NCI-H446 (cell line): ENCODE measurements at places on chromosomes 5 and 9.

- DNase-seq = no peak
These were observed 443.8 kb downstream of the BNC2 start for GRCh38 chr9:16426716-16427115.

DNA sequence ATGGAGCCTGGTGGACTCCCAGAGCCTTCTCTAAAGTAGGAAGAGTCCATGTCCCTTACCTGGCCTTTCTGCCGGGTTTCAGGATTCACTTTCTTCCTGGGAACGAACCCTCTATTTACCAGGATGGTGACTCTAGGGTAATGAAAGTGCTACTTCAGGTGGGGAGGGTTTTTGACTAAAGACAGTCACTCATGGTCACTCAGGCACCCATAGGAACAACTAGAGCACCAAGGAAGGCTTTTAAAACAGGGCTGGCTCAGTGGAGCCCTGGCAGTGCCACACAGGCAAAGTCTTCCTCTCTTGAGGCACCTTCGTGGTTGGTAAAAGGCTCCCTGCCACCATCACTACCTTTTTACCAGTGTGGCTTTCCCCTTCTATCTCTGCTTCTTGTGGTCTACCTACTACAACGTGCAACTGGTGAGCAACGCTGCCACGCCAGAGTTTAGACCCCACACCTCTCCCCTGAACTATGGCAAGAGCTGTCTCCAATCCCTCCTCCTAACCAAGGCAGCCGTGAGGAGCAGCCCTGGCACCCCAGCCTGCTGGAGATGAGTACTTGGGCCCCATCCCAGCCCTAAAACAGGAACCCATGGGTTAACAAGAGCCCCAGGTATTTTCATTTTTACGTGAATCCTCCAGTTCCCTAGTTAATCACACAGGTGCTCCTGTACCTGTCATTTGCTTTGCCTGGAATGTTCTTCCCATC lies 3.5 kb downstream of the SURF1 start:
- DNase-seq = no peak

- no peak for DNase-seq
These were observed 20.7 kb downstream of the HMCN2 start for GRCh38 chr9:130286072-130286770.

DNA sequence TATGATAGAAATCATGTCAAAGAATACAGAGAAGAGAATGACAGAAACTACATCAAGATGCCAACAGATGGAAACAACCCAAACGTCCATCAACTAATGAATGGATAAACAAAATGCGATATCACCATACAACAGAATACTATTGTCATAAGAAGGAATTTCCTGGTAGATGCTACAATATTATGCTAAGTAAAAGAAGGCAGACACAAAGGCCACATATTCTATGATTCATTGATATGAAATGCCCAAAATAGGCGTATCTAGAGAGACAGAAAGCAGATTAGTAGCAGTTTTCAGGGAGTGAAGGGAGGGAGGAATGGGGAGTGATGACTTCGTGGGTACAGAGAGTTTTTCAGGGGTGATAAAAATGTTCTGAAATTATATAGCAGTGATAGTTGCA lies 58.3 kb upstream of the AKNA start:
- no peak for DNase-seq

DNA sequence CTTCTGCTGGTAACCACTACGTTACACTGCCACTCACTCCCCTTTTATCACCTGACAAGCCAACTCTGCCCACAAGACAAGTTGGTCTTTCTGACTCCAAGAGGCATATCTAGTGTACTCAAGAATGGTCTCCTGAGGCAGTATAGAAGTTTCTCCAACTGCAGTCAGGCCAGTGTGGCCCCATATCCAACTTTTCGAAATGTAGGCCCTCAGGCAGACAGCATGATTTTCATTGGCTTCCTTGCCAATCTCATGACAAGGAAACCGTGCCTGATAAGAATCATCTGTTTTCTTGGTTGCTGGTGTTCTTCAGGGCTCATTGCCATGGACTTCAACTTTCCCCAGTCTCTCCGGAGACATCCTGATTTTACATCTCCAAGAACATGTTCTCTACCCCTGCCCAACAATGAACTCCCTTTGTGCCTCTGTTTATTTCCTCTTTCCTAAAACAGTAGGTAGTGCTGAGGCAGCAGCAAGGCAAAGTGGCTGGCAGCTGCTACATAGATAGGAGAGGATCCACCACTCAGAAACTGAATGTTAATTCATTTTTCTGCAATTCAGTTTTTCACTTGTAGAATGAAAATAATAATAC lies 62.6 kb upstream of the SEMA6A start:
- DNase-seq = no peak

- no peak for DNase-seq
These were observed 32.8 kb upstream of the NMUR2 start for GRCh38 chr5:152437866-152438265.

- no peak for DNase-seq
These were observed 10.4 kb upstream of the DEPDC1B start for GRCh38 chr5:60710362-60710761.

GRCh38 chr5:141476132-141476911 lies 556 bp downstream of the PCDHGC3 start:
- DNase-seq = no peak

DNA sequence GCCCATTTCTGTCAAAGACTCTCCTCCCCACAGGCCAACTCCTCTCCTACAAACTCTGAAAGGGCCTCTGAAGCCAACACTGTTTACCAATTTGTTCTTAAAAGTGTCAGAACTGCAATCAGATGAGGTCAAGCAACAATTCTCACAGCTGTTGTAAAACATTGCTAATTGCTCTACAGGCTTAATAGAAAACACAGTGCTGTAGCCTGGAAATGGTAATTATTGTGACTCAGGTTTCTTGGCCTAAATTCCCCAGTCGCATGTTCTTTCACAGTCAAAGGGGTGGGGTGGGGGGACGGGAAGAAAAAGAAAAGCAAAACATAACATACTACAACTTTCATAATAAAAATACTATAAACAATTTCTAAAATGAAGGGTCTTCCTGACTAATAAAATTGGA lies 343.2 kb downstream of the DMAC1 start:
- DNase-seq = peak; percentile 52

DNA sequence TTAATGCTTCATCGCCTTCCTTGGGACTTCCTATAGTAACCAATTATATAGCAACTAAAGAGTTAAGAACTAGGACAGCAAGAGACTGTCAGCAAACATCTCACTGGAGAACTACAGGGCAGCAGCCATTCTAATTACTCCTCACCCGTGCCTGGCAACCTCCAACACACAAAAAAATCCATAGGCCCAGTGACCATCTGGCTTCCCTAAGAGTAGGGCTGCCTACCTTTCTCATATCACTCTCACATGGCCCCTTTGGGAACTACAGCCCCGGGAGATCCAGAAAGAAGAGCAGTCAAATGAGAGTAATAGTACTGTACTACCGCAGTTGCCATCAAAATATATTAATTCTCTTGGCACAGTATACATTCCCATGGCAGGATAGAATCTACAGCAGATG lies 5.7 kb downstream of the DCAF10 start:
- DNase-seq = peak; percentile 84

- no peak for DNase-seq
These were observed 185.4 kb downstream of the PHF2 start for GRCh38 chr9:93761822-93762221.

GRCh38 chr9:83034026-83034425 lies 28.9 kb downstream of the RASEF start:
- DNase-seq = no peak

DNA sequence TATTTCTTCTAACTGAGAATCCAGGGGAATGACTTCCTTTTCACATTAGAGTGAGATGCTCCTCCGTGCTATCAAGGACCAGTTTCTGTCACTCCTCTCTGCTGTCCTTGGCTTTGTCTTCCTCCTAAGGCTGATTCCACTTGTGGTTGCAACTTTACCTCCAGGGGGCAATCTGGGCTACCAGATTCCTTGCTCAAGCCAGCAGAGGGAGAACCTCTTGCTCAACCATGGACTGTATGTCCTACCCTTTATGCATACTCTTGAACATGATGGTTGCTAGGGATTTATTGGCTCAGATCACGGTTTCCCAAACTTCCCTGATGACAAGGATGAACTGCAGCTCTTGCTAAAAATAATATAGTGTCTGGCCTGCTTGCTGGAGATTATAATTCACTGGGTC lies 24.0 kb downstream of the NNT start:
- DNase-seq = peak; percentile 47

DNA sequence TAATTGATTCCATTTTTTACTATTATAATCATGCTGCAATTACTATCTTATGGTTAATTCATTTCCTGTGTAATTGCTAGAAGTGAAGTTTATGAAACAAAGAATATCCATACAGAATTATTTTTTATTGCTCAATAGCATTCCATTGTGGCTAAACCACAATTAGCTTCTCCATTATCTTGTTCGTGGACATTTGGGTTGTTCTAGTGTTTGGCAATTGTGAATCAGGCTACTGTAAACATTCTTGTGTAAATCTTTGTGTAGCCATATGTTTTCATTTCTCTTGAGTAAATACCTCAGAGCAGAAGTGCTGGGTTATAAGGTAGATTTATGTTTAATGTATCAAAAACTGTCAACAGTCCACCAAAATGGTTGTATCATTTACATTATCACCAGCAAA lies 341.1 kb downstream of the MAT2B start:
- no peak for DNase-seq

DNA sequence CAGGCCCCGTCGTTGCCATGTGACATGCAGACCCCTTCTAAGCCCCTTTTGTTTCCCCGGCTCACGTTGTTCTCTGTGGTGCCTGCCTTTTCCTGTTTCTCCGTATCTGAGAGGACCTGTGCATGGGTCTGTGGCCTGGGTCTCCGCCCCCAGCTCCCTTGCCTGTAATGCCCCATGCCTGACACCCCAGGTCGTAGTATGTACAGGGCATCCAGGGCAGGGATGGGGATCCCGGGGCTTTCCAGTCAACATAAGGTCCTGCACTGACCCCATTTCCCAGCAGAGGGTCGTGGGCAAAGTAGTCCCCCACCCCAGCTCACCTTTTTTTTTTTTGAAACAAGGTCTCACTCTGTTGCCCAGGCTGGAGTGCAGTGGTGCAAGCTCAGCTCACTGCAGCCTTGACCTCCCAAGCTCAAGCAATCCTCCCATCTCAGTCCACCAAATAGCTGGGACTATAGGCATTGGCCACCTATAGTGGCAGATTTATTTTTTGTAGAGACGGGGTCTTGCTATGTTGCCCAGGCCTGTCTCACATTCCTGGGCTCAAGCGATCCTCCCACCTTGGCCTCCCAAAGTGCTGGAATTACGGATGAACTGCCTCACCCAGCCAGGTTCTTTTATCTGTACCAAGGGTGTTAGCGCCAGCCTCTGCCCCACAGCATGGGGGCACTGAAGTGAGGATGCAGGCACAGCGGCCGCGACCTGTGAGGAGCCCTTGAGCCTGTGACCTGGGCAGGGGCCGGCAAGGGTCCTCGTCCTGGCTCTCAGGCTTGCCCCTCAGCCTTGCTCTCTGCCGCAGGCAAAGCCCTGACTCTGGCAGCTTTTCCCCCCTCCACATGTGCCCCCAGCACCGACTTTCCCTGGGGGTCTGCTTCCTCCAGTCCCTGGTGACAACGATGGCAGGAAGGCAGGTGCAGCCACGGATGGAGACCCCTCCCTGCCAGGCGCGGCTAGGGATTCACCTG lies 19.1 kb upstream of the QSOX2 start:
- no peak for DNase-seq

DNA sequence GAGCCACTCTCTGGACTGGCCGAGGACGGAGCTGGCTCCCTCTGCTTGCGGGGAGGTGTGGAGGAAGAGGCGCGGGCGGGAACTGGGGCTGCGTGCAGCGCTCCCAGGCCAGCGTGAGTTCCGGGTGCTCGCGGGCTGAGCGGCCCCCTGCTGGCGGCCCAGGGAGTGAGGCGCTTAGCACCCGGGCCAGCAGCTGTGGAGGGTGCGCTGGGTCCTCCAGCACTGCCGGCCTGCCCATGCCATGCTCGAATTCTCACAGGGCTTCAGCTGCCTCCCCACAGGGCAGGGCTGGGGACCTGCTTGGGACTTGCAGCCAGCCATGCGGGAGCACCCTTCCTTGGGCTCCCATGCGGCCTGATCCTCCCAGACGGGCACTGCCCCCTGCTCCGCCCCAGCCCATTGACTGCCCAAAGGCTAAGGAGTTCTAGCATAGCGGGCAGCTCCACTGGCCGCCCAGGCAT lies 416.9 kb downstream of the MRPS30 start:
- no peak for DNase-seq

DNA sequence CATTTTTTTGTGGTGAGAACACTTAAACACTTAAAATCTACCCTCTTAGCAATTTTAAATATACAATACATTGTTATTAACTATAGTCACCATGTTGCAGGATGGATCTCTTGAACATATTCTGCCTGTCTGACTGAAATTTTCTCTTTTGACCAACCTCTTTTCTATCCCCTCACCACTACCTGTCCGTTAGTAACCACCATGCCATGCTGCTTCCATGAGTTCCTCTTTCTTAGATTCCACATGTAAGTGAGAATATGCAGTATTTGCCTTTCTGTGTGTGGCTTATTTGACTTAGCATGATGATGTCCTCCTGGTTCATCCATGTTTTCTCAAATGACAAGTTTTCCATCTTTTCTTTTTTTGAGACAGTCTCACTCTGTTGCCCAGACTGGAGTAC lies 48.5 kb upstream of the NAA35 start:
- no peak for DNase-seq

DNA sequence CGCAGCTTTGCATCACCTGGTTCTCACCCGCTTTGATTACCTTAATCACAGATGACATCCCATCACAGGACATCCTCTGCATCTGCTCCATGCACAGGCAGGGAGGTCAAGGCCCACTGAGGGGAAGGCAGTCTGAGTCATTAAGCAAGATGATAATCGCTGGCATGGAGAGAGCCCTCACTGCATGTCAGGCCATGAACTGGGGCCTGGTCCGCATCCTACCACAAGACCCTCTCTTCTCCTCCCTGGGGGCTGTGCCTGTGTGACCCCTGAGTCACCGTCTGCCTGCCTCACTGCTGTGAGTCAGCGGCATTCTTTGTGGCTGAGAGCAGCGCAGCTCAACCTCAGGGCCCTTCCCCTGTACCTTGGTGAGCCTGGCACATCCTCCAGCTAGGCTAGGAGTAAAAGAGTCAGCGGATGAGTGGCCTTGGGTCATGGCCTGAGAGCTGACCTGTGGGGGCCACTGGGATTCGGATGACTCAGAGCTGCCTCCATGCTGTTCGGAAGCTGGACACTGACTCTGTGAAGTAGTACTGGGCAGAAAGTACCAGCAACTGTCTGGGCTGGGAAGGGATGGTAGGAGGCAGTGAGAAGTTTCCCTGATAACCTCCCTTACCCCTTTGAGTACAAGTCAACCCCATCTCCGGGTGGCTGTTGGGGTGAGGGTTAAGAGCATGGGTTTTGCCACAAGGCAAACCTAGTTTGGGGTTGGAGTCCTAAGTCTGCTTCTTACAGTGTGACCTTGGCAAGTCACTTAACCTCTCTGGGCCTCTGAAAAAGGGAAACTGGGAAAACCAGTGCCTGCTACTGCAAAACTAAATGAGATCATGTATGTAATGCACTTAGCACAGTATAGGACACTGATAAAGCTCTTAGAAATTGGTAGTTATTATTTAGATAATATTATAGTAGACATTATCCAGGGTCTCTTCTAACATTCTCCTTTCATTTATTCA lies 14.6 kb upstream of the ARSI start:
- DNase-seq = no peak

- DNase-seq = no peak
These were observed 2.5 kb downstream of the KIAA1958 start for GRCh38 chr9:112489039-112489546.

- DNase-seq = no peak
These were observed 139.8 kb downstream of the SLIT3 start for GRCh38 chr5:169161022-169161680.
